Natural killer cell treated with Interleukin-12 subunit alpha and Interleukin-12 subunit beta and Interleukin-15 and Interleukin-18, amount 100 ng/mL, for 72 hours (primary cell): ENCODE measurements at places on chromosomes 7 and 10. TPM values are rescaled to one million over a fixed set of nuclear protein-coding genes. Genes with fewer than 3 reads are reported as not detected.

Gene DNAJC12
- total RNA-seq = 2.3 TPM

- no peak for DNase-seq
Observed at GRCh38 chr10:86004337-86004736, 362.3 kb downstream of the GRID1 start.

- no peak for DNase-seq
Observed at GRCh38 chr10:92965314-92965713, 95.3 kb upstream of the CYP26C1 start.

- no peak for DNase-seq
Observed at GRCh38 chr10:111273635-111274034, 196.8 kb downstream of the ADRA2A start.

DNA sequence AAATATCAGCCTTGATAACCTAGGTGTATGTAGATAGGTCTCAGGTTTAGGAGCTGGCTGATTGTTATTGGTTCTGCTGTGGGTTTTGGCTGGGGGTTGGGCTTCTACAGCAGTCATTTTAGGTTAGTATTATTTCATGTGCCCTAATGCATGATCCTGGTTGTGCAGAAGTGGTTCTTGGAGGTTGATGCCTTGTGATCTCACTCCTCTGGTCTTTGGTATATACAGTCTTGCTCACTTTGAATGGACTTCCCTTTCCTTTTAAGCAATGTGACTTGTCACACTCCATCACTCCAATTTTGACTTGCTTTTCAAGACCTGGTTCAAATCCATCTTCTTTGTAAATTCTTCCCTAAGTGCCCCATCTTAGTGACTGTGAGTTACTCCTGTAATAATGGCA, 188.9 kb downstream of the LRMDA start:
- DNase-seq = no peak

DNA sequence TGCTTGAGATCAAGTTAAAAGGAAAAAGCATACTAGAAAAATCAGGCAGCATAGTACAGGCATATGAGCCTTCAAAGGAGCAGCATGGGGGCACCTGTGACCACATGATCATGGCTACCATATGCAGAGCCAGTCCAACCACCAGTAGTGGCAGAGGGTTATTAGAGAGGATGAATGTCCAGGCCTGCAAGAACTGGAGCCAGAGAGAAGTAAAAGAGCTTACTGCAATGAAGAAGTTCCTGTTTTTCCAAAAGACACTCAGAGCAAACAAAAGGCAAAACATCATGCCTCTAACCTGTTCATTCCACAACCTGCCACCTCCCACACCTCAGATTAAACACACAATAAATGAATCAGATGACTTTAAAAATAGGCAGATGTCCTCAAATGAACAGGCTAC, 99.6 kb upstream of the NAMPT start:
- DNase-seq = no peak

DNA sequence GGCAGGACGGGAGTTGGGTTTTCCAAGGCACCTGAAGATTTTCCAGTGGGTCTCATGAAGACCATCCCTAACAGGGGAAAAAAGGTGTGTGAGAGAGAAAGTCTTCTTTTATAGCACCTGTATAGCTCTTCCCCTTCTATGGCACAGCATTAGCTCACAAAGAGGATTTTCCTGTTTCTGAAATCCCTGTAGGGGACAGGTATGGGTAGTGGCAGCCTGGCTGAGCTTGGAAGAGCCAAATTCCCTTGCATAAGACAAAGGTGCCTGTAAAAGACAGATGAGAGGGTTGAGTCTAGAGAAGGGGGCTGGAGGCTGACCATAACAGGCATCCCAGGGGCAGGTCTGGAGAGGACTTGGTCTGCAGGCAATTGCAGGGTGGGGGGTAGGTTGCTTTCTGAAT, 63.7 kb downstream of the COL13A1 start:
- no peak for DNase-seq

DNA sequence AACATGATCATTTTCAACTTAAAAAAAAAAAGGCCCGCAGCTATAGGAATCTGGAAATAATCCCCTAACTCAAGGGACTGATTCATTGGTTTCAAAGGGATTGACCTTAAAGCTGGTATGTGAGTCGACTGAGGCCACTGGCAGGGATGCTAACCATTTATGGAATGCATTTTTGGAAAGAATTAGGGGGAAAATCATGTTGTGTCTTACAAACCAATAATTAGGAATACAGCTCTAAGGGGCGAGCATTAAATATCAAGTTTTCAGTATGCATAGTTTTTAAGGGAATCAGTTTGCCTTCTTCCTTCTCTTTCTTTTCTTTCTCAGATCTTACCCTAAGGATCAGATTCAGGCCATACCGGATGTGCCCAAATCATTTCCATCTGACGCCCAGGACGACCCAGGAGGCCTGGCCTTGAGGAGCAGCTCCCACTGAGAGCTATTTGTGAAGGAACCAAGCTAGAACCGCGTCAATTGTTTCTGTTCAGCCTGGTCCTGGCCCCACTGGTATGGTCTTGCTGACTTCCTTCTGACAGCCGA, 48.7 kb downstream of the BPGM start:
- DNase-seq = no peak

DNA sequence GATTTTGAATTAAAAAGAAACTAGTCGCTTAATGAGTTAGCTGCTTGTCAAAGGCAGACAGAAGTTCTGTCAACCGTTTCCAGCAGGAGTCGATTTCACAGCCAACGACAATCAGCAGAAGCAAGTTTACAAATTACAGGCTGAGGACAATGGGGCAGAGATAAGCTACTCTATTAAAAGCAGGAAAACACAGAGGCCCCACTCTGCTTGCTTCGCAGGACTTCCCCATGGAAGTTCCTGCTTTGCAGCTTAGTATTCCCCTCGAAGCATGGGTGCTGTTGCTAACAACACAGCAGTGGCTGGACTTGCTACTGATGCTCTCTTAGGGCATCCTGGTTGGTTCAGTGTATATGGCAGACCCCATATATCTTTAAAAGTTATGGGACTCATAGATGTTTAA, 50.8 kb upstream of the KLF6 start:
- DNase-seq = peak; percentile 66

GRCh38 chr10:84333864-84334451, 5.6 kb downstream of the CCSER2 start:
- DNase-seq = peak; percentile 76

DNA sequence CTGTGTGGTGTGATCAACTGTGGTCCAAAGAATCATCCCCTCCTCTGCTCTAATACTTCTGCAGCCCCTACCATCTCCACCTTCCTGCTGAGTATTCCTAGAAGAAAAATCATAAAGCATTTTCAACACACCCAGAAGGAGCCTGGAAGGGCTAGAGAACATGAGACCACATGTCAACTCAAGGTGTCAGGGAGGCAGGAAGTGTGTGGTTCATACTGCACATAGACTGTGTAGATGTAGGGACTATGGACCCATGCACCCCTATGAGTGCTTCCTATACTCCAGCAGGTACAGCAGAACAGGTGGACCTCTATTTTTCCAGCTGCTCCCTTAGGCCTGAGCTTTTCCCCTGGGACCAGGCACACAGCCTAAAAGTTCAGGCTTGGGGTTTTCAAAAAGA, 2.6 kb upstream of the ZNF746 start:
- no peak for DNase-seq
